ENCODE measurements at places on chromosomes 16 and 17.

DNA sequence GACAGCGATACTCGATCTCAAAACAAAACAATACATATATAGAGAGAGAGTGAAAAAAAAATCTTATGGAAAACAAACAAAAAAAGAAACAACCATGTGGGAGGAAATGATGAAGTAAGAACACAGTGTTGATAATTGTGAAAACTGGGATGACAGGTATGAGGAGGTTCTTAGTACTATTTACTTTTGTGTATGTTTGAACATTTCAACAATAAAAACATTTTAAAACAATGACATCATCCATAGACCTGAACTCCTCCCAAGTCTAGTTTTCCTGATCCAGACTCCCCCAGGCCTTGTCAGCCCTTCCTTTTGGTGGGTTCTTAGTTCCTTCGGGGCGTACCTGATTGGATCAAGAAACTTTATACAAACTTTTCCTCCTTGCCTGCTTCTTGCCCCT is 51.7 kb downstream of the CCDC42 start:
- no peak for DNase-seq

DNA sequence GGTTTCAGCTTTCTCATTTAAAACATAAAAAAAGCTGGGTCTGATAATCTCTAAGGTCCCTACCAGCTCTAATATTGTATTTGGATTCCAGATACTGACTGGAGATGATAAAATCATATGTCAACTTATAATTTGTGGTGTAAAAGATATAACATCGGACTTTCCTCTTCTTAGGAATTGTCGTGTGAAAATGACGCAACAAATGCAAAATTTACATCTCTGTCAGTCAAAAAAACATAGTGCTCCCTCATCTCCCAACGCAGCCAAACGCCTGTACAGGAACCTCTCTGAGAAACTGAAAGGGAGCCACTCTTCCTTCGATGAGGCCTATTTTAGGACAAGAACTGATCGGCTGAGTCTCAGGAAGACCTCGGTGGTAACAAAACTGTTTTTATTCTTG is 197.3 kb downstream of the ANKFN1 start:
- DNase-seq, result no peak

- no peak for DNase-seq
Measured at GRCh38 chr17:9158544-9159452, 137.5 kb downstream of the NTN1 start.

DNA sequence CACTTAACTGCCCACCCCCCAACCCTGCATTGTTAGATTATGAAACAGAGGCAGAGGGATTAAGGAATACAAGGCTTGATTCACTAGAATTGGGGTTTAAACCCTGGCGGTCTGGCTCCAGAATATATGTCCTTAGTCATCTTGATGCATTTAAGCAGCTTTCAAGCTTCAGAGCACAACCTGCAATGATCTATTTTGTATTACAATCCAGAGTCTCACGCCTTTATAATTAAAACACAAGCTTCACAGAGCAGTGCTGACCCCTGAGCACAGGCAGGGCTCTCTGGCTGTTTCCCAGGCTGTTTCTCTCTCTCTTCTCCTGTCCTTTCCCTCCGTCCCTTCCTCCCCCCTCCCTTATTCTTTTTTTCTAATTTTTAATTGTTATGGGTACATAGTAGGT is 209.1 kb downstream of the SPECC1 start:
- DNase-seq, result no peak

DNA sequence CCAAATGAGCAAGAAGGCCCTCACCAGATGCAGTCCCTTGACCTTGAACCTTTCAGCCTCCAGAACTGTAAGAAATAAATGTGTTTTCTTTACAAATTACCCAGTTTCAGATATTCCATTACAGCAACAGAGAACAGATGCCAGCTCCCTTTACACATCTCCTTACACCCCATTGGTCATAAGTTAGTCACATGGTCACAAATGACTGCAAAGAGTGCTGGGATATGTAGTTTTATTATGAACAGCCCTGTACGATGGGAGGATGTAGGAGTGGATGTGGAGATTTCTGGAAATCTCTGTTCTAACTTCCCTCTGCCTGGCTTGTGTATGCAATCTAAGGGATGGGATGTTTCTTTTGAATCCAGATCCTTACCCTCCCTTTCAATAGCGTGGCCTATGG is 13.3 kb upstream of the RPL38 start:
- no peak for DNase-seq

- DNase-seq, result no peak
Measured at GRCh38 chr17:12990041-12990808, 27.6 kb downstream of the ELAC2 start.

DNA sequence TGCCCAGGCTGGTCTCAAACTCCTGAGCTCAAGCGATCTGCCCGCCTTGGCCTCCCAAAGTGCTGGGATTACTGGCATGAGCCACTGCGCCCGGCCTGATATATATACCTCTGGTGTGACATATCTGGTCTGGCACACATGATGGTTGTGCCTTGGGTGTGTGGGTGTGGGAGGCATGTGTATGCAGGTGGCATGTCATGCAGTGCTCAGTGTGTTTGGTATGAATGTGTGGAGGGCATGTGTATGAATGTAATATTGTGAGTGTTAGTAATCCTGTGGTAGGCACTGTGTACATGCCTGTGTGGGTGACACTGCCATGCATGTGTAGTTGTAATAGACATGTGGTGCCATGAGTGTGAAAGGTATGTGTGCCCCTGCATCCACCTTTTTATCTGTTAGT is 179.3 kb upstream of the GOT2 start:
- DNase-seq, result no peak

- DNase-seq, result no peak
Measured at GRCh38 chr16:85202631-85203461, 90.6 kb upstream of the CIBAR2 start.

DNA sequence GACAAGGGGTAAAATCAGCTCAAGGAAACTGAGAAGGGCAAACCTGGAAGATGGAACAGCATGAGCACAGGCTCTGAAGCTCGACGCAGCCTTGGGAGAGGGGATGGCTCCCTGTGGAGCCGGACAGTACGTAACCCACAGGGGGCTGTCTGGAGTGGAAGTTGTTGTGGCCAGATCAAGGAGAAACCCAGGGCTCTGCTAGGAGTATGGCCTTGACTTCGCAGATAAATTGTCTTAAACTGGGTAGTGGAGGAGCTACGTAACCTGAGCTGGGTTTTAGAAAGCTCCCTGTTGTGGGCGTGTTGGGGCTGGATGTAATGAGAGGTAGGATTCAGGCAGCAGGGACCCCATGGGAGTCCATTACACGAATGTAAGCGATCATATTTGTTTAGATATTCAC is 25.5 kb upstream of the AXIN2 start:
- no peak for DNase-seq

DNA sequence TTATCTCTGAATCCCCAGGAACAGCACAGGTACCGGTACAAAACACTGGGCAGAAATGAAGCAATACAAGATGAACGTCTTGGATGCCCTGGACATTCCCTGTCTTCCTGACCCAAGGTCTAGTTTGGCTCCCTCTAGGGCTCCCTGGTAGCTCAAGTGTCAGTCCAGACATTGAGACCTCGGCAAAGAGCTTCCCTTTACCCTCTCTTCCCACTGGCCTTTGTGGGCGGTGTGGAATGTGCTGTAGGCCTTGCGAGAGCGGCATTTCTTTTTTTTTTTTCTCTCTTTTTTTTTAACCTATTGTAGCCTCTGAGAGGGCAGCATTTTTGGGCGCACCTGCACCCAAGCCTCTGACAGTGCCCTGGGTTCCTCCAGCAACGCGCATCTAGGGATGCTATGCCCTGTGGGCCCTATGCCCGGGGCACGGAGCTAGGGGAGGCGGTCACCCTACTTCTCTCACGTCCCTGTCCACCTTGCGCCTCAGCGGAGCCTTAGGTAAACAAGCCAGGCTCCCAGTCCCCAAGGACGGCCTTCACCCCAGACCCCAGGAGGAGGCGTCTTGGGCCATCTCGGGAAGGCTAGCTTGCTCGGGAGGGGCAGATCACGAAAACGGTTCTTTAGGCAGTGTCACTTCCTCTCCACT is 1.2 kb upstream of the NFATC3 start:
- DNase-seq, result no peak

DNA sequence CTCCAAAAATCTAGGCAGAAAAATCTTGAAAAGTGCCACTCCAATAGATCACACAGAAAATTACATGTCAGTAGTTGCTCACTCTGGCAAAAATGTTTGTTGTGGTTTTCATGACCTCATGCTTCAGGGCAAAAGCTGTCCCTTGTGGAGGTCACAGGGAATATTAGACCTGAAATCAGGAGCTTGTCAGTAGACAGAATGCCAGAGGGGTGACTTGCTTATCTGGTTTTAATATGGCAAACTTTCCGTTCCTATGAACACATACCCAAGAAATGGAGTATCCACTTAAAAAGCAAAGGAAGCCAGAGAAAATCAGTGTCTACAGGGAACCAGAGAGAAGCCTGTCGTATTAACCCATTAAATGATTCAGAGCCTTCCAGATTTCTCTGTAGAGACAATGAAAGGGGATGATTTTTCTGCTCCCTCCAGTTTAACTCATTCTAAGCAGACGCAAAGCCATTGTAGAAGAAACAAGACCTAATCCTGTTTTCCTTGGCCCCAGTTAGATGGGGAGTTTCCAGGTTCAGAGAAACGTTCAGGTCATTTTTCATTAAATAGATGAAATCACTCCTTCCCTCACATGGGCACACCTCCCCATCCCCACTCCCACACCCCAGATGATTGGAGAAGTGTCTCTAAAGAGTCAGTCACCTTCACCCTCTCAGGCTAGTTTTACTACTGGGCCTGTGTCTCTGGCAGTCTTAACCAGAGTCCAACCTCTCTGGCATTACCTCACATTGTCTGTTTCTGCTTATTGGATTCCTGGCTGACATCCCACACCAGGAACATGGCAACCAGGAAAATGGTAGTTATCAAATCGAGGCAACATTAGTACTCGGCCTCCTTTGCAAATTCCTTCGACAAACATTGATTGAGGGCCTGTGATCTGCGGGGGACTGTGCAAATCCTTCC is 6.0 kb downstream of the SOX9 start:
- DNase-seq, result no peak

DNA sequence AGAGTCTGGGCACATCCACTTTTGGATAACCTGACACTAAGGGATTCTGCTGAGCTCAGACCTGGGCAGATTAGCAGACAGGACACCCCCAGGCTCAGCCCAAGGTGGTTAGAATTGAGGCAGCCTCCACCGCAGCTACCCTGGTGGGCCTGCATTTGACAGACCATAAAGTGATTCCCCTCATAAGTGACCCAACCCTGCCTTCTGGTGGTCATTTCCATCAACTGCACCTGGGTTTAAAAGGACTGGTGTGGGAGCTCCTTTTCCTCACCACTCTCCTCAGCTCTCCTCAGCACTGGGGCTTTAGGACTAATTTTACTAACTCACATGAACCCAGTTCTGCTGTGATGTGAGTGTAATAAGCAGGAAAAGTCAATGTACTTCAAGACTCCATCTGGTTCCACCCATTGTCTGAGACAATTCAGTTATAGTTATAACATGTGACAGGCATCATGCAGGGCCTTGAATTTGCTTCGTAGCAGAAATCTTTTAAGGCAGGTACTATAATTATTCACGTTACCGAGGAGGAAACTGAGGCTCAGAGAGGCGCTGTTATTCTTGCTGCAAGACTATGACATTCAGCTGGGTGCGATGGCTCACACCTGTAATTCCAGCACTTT is 42.5 kb downstream of the MYH3 start:
- peak; percentile 38 for DNase-seq

DNA sequence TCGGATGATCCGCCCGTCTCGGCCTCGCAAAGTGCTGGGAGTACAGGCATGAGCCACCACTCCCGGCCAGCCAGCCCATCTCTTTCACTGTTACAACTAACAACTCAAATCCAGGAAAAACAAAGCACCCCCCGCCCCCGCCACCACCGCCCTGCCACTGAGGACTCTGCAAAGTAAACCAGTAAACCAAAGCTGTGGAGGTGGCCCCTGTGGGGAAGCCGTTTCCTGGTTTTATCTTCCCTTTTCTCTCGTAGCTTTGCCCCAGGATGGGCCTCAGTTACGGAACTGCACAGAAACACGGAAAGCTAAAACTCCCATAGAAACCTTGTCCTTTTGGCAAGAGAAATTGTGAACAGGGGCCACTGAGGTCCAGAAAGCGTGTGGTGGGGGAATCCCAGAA is 17.5 kb downstream of the CHMP6 start:
- DNase-seq, result no peak

- no peak for DNase-seq
Measured at GRCh38 chr17:8212312-8213180, 2.2 kb upstream of the AURKB start.

DNA sequence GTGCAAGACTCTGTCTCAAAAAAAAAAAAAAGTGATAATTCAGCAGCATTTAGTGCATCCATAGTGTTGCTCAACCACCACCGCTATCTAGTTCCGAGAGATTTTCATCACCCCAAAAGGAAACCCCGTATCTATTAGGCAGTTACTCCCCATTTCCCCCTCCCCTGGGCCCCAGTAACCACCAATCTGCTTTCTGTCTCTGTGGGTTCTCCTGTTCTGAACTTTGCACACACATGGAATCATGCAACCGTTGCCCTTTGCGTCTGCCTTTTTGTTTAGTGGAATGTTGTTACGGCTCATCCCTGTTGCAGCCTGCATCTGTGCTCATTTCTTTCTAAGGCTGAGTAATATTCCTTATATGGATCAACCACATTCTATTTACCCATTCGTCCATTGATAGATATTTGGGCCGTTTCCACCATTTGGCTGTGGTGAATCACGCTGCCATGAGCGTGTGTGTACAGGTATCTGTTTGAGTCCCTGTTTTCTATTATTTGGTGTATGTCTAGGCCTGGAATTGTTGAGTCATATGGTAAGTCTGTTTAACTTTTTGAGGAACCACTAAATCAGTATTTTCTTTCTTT is 8.7 kb upstream of the SYNGR2 start:
- DNase-seq, result no peak

- no peak for DNase-seq
Measured at GRCh38 chr17:73071066-73071999, 21.2 kb downstream of the SLC39A11 start.

DNA sequence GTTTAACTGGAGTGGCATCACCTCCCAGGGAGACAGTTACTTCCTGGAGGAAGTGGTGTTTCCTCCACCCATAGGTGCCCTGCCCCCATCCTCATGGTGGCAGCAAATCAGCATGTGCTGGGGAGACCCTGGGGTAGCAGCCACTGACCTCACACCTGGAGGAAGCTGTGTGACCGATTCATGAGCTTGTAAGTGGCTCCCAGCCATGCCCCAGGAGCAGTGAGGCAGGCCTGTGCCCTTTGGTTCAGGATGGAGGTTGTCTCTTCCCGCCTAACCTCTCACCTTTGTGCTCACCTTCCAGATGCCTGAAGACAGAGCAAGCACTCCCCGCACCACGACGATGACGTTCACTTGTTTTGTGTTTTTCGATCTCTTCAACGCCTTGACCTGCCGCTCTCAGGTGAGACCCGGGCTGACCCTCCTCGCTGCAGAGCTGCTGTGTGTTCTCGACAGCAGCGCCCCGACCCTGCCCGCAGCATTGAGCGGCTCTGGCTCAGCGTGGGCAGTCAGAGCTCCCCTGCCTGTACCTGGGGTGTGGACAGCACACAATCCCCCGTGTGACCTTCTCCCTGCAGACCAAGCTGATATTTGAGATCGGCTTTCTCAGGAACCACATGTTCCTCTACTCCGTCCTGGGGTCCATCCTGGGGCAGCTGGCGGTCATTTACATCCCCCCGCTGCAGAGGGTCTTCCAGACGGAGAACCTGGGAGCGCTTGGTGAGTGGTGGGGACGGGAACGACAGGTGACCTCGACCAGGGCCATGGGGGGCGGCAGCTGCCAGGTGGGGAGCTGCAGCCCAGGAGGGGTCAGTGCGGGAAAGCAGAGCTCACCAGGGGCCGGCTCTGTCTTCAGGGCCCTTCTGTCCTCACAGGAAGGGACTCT is 42.8 kb downstream of the MEAK7 start:
- DNase-seq, result no peak

- DNase-seq, result no peak
Measured at GRCh38 chr16:57345021-57345420, 13.6 kb upstream of the CCL22 start.
